ENCODE measurements at places on chromosomes 5 and 9.

DNA sequence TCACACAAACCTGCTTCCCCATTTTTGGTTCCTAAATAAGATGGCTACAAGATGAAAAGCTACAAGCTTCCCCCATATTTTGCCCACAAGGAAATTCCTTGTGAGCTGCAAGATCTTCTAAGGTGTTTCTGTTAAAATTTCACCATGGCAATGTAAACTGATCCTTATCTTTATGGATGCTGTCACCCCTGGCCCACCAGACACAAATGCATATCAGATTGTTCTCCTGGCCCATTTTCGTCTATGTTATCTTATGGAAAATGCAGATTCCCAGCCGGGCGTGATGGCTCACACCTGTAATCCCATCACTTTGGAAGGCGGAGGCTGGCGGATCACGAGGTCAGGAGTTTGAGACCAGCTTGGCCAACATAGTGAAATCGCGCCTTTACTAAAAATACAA lies 65.1 kb upstream of the IL6ST start:
- no peak for DNase-seq

GRCh38 chr9:1658661-1659362 lies 356.3 kb upstream of the SMARCA2 start:
- DNase-seq: no peak

DNA sequence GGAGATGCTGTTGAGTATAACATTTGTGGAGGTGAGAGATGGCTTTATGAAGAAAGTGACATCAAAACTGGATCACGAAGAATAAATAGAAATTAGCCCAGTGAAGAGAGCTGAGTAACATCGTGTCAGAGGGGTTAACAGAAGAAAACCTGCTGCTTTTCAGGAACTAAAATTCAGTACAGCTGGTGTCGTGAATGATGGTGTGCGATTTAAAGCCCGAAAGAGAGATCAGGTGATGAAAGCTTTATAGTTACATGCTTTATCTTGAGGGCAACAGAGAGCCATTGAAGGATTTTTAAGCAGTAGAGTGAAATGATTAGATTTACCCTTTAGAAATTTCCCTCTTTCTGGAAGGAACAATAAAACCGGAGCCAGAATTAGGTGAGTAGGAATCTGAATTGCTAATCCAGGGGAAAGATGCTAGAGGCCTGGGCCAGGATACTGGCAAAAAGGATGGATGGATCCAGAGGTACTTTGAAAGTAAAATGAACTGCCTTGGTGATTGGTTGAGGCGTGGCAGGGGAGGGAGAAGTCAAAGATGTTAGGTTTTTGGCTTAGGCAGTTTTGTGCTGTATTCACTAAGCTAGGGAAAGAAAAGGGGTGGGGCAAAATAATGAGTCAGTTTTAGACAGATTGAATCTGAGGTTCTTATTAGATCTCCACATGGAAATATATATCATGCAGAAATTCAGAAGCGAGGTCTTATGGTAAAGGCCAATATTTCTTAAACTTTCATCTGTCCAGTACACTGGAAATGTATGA lies 3.4 kb downstream of the LRRC70 start:
- no peak for DNase-seq

DNA sequence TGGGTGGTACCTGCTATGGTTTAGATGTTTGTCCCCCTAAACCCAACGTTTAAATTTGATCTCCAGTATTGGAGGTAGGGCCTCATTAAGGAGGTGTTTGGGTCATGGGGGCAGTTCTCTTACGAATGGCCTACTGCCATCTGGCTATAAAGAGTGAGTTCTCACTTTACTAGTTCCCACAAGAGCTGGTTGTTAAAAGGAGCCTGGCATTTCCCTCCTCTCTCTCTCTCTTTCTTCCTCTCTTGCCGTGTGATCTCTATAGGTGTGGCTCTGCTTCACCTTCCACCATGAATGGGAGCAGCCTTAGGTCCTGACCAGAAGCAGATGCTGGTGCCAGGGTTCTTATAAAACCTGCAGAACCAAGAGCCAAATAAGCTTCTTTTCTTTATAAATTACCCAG lies 193.2 kb upstream of the CDH6 start:
- no peak for DNase-seq

DNA sequence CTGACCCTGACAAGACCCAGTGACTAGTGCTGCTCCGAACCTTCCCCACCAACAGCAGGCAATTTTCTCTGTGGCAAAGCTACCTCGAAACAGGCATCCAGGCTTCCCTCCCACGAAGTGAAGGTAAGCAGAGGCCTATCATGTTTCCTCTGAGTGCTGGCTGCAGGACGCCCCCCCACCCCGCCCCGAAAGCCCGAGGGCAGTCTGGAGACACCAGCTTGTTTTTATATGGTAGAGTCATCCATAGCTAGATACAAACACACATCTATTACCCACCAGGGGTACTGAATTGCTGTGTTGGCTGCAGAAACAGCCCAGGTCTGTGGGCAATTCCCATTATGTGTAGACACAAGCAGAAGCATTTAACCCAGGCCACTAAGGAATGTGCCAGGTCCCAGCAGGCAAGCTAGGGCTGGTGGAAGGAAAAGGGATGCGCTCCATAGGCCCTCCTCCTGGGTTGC lies 40.4 kb downstream of the LIX1 start:
- no peak for DNase-seq

- DNase-seq: peak; percentile 21
Measured at GRCh38 chr5:103617090-103617489, 54.5 kb upstream of the NUDT12 start.

DNA sequence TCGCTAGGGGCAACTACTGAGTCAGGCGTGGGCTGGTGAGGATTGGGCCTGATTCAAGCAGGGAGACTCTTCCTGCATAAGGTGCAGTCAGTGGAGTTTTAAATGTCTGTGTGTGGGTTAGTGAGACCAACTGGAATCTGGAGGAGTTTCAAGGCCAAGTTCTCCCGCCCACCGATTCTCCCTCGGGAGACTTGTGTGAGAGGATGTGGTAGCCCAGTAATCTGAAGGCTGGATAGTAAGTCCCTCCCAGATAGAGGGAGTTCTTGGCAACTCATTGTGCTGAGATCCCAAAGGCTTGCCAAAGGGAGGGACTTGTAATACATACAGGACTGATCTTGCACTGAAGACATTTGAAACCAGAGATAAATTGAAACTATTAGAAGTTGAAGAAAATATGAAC lies 51.8 kb downstream of the WDR36 start:
- no peak for DNase-seq

GRCh38 chr5:77882670-77883257 lies 106.6 kb upstream of the TBCA start:
- no peak for DNase-seq

GRCh38 chr9:133844398-133844784 lies 106.2 kb upstream of the SARDH start:
- no peak for DNase-seq

Data from NCI-H774 (cell line).